ENCODE measurements at places on chromosomes 7 and 10.
A peak's percentile ranks its signal among the peaks of the same experiment; 100 is the strongest.

DNA sequence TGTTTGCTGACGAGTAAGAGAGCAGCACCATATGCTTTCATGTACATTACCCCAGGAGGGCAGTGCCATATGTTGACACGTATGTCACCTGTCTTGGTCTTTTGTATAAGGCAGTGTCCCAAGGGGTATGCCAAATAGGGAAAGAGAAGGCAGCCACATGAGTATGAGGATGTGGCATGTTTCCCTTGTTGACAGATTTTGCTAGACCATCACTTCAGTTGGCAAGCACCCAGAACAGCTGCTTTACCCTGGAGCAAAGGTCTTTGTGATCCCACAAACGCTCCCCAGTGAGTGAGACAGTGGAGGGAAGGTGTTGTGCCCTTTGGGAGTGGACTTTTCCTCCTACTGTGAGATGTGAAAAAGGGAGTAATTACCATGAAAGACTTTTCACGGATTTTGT is 350.1 kb downstream of the ETV1 start:
- DNase-seq: no peak

- no peak for DNase-seq
Observed at GRCh38 chr10:99533496-99534449, 1.0 kb downstream of the NKX2-3 start.

GRCh38 chr10:126247446-126247975 is 140.8 kb downstream of the ADAM12 start:
- DNase-seq: peak; percentile 100

DNA sequence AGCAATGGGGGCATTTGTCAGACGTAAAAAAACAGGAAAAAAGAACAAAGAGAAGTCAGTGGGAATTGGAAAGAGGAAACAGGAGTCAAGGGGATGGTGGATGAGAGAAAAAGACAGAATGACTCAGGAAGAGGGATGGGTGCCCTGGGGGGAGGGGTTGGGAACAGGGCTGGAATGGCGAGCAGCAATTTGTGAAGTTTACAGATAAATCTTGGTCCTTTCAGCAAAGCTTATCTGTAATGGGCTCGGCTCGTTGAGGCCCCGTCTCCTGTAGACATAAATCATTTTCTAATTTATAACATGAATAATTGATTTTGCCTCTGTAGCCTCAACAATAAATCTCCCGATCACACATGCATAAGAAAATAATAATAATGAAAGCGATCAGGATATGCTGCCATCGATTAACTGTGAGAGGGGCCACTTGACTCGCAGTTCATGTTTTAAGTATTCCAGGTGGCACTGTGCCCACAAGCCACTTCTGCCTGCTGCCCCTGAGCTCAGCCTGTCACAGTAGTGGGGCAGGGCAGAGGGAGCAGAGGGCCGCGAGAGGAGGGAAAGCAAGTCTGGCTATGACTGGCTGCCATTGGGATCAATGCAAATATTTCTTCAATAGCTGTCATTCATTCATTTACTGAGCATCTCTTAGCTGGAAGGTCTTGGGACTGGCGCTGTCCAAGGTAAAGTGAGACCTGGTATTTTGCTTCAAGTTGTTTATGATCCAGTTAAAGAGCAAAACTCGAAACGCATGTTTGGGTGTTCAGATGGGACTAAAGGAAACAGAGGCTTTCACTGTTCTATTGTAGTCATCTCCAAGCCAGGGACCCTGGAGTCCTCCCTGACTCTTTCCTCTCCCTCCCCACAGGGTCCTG is 47.4 kb upstream of the R3HCC1L start:
- no peak for DNase-seq

DNA sequence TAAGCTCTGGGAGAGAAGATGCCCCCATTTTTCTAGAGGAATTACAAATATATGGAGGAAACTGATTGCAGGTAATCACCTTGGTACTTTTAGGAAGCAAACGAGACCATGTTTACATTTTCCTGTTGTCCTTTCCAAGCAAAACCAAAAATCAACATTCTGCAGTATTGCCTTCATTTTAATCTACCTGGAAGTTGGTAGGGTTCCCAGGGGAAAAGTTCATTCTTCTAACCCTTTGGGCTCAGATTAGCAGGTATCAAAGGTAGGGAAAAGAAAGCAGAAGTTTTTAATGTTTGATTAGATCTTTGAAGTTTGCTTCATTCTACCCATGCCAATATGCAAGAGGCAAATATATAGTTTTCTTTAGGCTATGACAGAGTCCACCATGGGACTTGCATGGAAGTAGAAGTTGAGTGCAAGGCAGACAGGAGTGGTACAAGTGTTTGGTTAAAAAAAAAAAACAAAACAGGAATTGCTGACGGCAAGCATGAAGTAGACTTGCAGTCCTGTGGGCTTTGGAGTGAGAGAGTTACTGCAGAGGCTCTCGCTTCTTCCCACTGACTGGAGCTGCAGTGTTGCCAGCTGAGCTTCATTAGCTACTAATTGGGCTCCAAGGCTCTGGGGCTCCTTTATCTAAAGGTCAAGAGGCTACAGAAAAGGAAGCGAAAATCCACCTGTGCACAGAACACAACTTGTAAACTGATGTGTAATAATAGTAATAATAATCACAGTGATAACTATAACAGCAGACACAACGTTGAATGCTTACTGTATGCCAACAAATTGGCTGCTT is 28.9 kb upstream of the ASAH2 start:
- DNase-seq: no peak

- DNase-seq: peak; percentile 91
Observed at GRCh38 chr10:30436191-30436611, 2.2 kb downstream of the MAP3K8 start.

GRCh38 chr7:155001756-155002410 is 1.0 kb downstream of the PAXIP1 start:
- DNase-seq: peak; percentile 5

GRCh38 chr10:45354261-45354660 is 19.8 kb upstream of the ALOX5 start:
- DNase-seq: peak; percentile 42

DNA sequence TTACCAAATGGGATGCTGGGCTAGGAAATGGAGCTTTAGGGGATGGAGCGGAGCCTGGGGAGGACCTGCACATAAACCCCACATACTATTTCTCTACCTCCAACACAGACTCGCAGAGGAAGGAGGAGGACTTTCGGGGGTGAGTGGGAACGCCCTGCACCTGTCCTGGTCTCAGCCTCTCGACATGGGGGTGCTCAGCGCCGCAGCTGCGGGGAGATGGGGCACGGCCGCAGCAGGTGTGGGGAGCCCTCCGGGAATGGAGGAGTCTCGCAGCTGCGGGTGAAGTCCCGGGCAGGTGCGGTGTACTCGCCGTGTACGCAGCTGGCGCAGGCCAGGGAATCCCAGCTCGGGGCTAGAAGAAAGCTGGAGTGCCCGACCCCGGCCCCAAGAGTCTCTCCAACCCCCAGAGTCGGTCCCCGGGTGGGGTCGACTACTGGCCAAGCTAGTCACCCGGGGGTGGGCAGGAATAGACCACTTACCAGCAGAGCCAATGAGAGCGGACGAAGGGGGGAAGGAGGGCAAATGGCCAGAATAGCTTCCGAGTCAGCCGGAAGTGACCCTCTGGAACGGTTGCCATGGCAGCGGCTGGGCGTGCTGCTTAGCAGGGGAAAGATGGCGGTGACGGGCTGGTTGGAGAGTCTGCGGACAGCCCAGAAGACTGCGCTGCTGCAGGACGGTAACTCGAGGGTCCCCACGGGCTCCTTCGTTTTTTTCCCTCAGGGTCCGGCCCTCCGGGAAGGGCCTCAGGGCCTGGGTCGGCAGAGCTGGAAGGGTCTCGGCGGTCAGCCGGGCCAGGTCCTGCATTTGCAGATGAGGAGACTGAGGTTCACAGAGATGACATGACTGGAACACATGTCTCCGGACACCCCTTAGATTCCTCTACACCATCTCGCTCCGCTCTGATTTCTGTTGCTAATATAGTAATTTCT is at the start of the genes DPCD and POLL:
DPCD (plus strand) TSS at position 597 of the 929 bp plus-strand sequence; CDS start at position 613, 16 bp downstream.
POLL (minus strand) TSS at position 533 of the 929 bp plus-strand sequence. CDS start 897 bp downstream, outside the sequence.
- DNase-seq: peak; percentile 97

- DNase-seq: no peak
Observed at GRCh38 chr7:139299296-139299695, 41.8 kb upstream of the FMC1 start.

DNA sequence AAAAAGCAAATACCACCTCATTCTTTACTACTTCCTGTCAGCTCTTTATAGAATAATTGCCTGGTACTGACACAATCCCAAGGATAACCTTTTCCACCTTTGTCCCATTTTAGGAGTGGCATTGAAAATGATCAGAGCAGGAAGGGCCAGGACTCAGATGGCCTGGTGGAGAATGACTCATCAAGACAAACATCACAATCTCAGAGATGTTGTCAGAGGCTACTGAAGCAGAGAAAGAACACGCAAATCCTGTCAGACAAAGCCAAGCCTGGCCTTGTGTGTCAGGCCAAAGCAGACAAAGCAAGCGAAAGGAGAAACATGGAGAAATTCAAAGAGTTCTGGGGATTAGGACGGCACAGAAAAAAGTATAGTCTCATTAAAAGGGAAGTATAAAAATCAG is 40.9 kb downstream of the NSUN6 start:
- DNase-seq: peak; percentile 77

DNA sequence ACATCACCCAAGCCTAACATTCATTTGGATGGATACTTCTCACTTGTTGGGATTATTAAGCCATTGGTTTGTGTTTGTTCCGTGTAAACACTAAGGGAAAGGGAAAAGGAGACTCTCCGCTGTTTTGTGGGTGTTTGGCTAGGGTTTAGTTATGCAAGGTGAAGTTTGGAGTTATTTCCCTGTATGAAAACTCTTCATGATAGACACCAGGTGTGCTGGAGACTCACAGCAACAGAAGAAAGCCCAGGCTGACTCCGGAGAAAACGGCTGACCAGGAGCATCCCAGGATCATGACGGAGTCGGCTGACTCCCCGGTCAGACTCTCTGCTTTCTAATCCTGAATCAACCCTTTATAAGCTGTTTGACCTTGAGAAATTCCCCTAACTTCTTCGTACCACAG is 94.1 kb upstream of the KLF6 start:
- no peak for DNase-seq

GRCh38 chr7:133971625-133972024 is 155.5 kb upstream of the LRGUK start:
- DNase-seq: no peak

DNA sequence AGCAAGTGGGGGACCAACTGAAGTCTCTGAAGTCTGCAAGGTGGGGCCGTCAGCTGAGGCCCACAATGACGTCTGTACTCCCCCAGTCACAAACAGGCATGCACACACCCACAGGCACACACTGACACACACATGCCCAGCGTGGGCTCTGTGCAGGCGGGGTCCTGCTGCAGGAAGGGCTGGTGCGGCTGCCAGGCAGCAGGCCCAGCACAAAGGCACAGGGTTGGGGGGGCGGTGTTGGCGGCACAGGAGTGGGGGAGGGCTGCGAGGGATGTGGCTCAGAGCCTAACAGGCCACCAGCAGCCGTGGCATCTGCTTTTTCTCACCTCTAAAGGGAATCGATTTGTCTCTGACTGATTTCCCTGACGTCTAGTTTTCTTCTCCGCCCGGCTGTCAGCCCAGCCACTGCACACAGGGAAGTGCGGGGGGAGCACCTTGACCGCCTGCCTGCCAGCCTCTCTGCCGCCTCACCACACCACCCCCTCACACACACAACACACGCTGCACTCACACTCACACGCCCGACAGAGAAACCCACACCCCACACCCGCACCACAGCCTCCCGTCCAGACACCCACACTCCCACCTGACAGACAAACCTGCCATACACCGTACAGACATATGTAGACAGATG is 43.5 kb upstream of the ZMIZ1 start:
- DNase-seq: no peak

- peak; percentile 79 for DNase-seq
Observed at GRCh38 chr10:78511324-78512204, 477.9 kb downstream of the RPS24 start.

GRCh38 chr7:112779667-112780066 is 10.5 kb downstream of the TMEM168 start:
- DNase-seq: peak; percentile 10

DNA sequence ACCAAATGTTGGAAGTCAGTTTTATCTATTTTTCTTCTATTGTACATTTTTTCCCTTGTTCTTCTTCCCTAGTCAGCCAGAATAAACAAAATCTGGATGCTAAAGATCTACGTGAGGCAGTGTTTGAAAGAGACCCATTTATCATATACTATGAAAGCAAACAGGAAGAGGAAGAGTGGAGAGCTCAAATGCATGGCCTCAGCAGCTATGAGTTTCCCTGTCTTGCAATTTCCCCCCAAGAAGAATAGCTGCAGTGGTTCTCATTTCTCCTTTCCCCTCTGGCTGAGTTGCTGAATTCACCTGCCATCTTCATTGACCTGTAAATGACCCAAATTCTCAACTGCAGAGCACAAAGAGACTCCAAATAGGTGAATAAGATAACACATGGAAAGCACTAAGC is 347.1 kb upstream of the NRP1 start:
- DNase-seq: no peak

GRCh38 chr7:138449580-138449979 is 10.5 kb upstream of the TRIM24 start:
- no peak for DNase-seq

GRCh38 chr7:22635349-22635748 is 91.7 kb upstream of the IL6 start:
- DNase-seq: no peak
